ENCODE measurements at places on chromosomes 5 and 9.

DNA sequence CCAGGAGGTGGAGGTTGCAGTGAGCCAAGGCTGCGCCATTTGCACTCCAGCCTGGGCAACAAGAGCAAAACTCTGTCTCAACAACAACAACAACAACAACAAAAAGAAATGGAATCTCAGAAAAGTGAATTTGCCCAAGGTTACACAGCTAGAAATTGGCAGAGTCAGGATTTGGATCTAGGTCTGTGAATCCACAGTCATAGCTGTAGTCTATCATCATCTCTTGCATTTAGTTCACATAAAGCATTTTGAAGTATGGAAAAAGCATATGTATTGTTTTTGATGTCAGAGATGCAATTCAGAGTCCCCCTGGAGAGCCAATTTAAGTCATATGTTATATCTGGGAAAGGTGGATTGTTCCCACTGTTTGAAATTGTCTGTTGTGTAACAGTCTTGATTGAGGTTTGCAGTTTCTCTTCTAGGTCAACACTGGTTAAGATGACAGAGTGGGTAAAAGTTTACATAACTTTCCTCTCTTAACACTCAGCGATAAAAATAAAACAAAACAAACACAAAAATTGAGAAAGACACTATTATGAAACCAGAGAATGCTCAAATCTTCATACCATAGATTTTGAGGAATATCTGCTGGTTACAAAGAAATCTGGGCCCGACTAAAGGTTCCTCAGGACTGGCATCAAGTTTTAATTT lies 21.5 kb upstream of the GPR21 start:
- no peak for DNase-seq

GRCh38 chr5:134567641-134568336 lies 42.3 kb downstream of the JADE2 start:
- DNase-seq: no peak

DNA sequence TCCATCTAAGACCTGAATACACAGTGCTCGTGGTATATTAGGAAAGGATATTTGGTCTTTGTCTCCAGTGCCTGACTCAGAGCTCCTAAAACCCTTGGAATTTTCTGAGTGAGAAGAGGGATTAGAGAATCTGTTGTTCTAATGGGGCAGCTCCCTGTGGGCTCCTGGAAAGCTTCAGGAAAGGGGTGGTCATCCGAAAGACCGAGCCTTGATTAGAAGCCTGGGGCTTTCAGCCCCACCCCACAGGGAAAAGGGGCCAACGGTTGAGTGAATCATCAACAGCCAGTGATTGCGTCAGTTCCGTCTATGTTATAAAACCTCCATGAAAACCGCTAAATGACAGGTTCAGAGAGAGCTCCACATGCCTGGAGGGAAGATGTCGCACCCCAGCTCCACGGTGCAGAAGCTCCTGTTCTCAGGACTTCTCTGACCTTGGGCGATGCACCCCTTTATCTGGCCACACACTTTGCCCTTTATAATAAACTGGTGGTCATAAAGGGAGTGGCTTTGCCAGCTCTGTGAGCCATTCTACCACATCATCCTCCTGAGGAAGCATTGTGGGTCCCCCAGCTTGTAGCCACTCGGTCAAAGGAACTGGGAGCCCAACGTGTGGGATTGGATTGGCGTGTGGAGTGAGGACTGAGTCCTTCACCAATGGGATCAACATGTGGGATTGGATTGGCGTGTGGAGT lies 71.0 kb upstream of the ICE1 start:
- DNase-seq: no peak

DNA sequence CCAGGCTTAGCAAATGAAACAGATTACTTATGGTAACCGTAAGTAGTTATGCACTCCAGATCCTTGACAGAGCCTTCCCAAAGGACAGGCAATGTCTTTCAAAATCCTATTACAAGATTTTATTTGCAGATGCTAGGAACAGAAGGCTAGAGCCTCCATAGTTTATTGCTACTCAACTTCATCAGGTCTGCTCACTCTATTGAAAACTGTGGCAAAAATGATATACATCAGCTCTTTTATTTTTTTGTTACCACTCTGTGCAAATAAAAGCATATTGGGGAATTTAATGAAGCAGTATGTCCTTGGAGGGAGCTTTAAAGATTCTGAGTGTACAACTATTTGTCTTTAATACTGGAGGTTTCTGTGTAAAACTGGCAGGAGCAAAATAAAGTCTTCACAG lies 46.5 kb downstream of the SLC44A1 start:
- DNase-seq: no peak

- DNase-seq: no peak
Observed at GRCh38 chr5:12335938-12336337, 431.7 kb upstream of the CTNND2 start.

- no peak for DNase-seq
Observed at GRCh38 chr5:161399996-161400562, 146.4 kb downstream of the GABRB2 start.

- no peak for DNase-seq
Observed at GRCh38 chr5:129082225-129083136, 12.1 kb upstream of the ISOC1 start.

- no peak for DNase-seq
Observed at GRCh38 chr5:24059006-24059405, 551.6 kb downstream of the PRDM9 start.

- no peak for DNase-seq
Observed at GRCh38 chr5:21237461-21237860, 1249.5 kb upstream of the CDH18 start.

GRCh38 chr5:60493372-60493771 lies 206.6 kb downstream of the DEPDC1B start:
- DNase-seq: no peak

DNA sequence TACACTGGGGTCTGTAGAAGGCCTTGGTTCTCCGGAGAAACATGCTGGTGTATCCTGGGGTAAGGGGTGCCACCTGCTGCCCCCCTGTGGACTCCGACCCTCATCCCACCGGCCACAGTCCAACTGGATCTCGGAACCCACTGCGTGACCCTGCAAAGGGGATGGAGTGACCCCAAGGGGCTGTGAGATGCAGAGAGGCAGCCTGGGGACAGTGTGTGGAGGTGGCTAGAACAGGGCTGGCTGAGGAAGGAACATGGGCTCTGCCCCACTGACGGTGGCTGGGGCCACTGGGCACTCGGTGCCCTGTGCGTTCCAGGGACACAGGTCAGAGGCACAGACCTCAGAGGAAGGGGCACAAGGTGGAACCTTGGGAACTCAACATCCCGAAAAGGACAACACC lies 2.3 kb downstream of the NACC2 start:
- DNase-seq: no peak

DNA sequence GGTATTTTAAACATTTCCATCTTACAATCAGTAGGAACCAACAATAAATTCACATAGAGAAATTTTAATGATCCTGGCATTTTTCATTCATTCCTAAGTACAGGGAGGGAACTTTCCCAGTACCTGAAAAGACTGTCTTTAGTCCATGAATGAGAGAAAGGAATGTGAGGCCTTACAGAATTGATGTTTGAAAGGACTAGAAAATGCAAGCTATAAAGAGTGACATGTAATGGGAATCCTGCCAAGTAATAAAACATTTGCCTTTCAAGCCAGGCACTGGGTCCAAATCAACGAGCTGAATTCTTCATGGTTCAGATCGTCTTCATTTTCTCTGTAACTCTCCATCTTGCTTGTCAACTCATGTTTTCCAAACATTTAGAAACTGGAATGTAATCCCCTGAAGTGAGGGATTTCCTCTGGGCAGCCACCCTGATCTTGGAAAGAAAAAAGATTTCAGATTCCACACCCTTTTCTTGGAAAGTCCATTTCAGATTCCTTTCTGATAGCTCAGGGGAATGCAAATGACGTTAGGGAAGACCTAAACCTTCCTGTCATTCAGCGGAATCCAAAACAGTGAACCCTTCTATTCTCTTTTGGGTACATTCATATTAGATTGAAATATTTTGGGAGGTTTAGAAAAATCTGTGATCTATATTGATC lies 315.8 kb downstream of the SH3GL2 start:
- DNase-seq: no peak

DNA sequence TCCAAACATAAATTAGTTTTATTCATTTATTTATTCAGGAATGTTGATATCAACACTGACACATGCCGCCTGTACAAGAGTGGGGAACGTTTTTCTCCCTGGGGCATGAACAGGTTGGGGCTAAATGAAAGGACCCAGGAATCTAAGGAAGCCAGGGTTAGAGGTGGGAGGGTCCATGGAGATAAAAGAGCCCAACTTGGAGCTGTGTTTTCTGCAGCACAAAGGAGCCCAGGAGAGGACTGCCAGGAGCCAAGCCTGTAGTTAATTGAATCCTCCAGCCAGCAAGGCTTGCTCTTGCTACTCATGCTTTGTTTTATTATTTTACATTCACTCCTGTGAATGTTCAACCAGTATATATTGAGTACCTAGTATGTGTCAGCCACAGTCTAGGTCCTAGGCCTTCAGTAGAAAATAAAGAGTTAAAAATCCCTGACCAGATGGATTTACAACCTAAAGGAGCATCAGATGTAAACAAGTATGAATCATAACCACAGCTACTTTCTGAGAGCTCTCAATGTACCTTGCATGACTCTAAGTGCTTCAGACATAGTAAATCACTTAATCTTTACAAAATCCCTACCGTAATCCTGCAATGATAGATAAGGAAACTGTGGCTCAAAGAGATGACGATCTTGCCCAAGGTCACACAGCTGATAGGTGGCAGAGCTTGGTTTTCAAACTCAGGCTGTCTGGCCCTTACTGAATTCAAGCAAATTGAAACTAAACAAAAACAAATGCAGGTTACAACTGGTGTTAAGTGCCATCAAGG lies 69.8 kb downstream of the ASTN2 start:
- no peak for DNase-seq

DNA sequence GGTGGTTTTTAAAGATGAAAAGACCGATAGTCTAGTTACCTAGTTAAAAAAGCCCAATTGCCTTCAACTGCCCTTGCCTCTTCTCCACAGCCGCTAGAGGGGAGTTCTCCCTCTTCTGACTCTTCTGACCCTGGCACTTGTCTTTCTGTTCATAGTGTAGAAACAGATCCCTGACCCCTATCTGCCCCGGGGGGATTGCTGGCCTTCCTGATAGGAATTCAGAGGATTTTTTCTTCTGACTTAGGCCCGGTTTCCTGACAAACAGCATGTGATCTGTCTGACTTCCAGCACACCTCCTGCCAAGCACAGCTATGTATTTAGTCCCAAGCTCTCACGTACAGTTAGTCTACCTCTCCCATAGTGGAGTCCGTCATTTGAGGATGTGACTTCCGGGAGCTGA lies 5.0 kb upstream of the TMEM268 start:
- no peak for DNase-seq

- DNase-seq: no peak
Observed at GRCh38 chr5:154470137-154470536, 7.9 kb downstream of the HAND1 start.

- DNase-seq: no peak
Observed at GRCh38 chr9:121324316-121324715, 45.7 kb downstream of the STOM start.

All from stimulated activated CD4-positive, alpha-beta T cell treated with anti-CD3 and anti-CD28 coated beads, Interleukin-1b, Interleukin-23, amount 100 ng/mL, for 24 hours (primary cell).